ENCODE measurements at places on chromosomes 7 and 10.

DNA sequence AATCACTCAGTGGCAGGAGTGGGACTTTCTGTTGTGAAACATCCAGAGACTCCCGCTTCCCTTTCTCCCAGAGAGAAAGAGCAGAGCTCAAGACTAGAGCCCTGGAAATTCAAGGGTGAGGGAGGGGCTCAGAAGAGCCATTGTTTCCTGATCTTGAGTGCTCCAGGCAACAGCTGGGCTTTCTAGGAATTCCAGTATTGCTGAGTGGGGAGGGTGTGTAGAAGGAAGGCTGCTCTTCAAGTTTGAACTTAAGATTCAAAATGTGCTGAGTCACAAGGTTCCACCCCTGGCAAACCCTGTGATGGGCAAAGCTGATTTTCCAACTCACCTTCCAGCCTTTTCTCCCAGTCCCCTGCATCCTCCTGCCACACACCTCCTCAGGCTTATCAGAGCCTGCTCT lies 42.3 kb upstream of the MSRB2 start:
- DNase-seq = no peak
- H3K4me1 ChIP-seq = peaks cover 45% of the 10 kb centered on the region
- peak overlapping the region; percentile 13 for H3K27ac ChIP-seq
- no peaks in the 10 kb centered on the region for H3K27me3 ChIP-seq
- no peak overlapping the region for H3K4me3 ChIP-seq

GRCh38 chr10:127908106-127908958 lies 1.4 kb downstream of the PTPRE start:
- no peaks in the 10 kb centered on the region for H3K36me3 ChIP-seq
- H3K27me3 ChIP-seq = peaks cover 12% of the 10 kb centered on the region
- H3K27ac ChIP-seq = peak overlapping the region; percentile 62
- H3K4me1 ChIP-seq = peaks cover 26% of the 10 kb centered on the region
- peak overlapping the region; percentile 75 for H3K4me3 ChIP-seq

GRCh38 chr10:121864653-121865052 lies 63.2 kb downstream of the ATE1 start:
- peaks cover 25% of the 10 kb centered on the region for H3K36me3 ChIP-seq
- peaks cover 19% of the 10 kb centered on the region for H3K4me1 ChIP-seq
- H3K27ac ChIP-seq = no peak overlapping the region
- no peak overlapping the region for H3K4me3 ChIP-seq
- no peak for DNase-seq

GRCh38 chr10:13049774-13050420 lies 48.4 kb upstream of the CCDC3 start:
- no peaks in the 10 kb centered on the region for H3K27me3 ChIP-seq
- H3K4me1 ChIP-seq = no peaks in the 10 kb centered on the region
- no peaks in the 10 kb centered on the region for H3K36me3 ChIP-seq
- no peak overlapping the region for H3K4me3 ChIP-seq

DNA sequence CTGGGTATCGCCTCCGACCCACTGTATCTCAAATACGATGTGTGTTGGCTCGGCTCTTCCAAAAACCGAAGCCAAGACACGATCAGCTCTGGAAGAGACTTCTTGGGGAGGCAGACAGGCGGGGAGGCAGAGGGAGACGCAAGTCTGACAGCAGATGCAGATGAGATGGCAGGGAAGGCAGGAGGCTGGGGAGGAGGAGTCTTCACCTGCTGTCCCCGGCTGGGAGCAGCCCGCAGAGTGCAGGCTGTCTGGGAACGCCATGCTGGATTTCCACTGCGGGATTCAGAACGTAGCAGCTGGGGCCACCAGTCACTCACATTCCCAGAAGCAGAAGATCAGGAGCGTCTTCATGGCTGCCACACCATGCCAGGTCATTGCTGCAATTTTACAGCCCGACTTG lies 29.4 kb downstream of the CTBP2 start:
- H3K36me3 ChIP-seq = peaks cover 39% of the 10 kb centered on the region
- H3K4me1 ChIP-seq = peaks cover 42% of the 10 kb centered on the region

- H3K36me3 ChIP-seq = no peaks in the 10 kb centered on the region
- peaks cover 6% of the 10 kb centered on the region for H3K4me1 ChIP-seq
- H3K27ac ChIP-seq = no peak overlapping the region
- DNase-seq = no peak
- H3K27me3 ChIP-seq = peaks cover 18% of the 10 kb centered on the region
These were observed 25.7 kb downstream of the STK32C start for GRCh38 chr10:132281915-132282666.

GRCh38 chr7:34454381-34454780 lies 203.6 kb upstream of the NPSR1 start:
- no peaks in the 10 kb centered on the region for H3K27me3 ChIP-seq
- peaks cover 3% of the 10 kb centered on the region for H3K36me3 ChIP-seq
- no peak for DNase-seq
- no peak overlapping the region for H3K27ac ChIP-seq

- H3K4me1 ChIP-seq = no peaks in the 10 kb centered on the region
- no peaks in the 10 kb centered on the region for H3K36me3 ChIP-seq
- H3K27me3 ChIP-seq = no peaks in the 10 kb centered on the region
- H3K4me3 ChIP-seq = no peak overlapping the region
- DNase-seq = no peak
These were observed 12.0 kb upstream of the GLCCI1 start for GRCh38 chr7:7956531-7957128.

- peaks cover 42% of the 10 kb centered on the region for H3K4me1 ChIP-seq
- H3K36me3 ChIP-seq = peaks cover 2% of the 10 kb centered on the region
- no peak overlapping the region for H3K4me3 ChIP-seq
- H3K27ac ChIP-seq = no peak overlapping the region
- H3K27me3 ChIP-seq = no peaks in the 10 kb centered on the region
- no peak for DNase-seq
These were observed 32.6 kb downstream of the KIAA1217 start for GRCh38 chr10:24241536-24242040.

- H3K4me1 ChIP-seq = peaks cover 3% of the 10 kb centered on the region
- no peaks in the 10 kb centered on the region for H3K27me3 ChIP-seq
- no peak overlapping the region for H3K27ac ChIP-seq
- H3K36me3 ChIP-seq = no peaks in the 10 kb centered on the region
These were observed 51.4 kb downstream of the TPK1 start for GRCh38 chr7:144784441-144784840.

- DNase-seq = no peak
- no peak overlapping the region for H3K4me3 ChIP-seq
- H3K27ac ChIP-seq = no peak overlapping the region
- H3K36me3 ChIP-seq = no peaks in the 10 kb centered on the region
These were observed 174.5 kb upstream of the HDAC9 start for GRCh38 chr7:18320971-18321567.

- no peaks in the 10 kb centered on the region for H3K36me3 ChIP-seq
- DNase-seq = no peak
- H3K4me1 ChIP-seq = peaks cover 32% of the 10 kb centered on the region
- no peak overlapping the region for H3K4me3 ChIP-seq
These were observed 19.2 kb downstream of the SLC18A2 start for GRCh38 chr10:117260084-117260483.

DNA sequence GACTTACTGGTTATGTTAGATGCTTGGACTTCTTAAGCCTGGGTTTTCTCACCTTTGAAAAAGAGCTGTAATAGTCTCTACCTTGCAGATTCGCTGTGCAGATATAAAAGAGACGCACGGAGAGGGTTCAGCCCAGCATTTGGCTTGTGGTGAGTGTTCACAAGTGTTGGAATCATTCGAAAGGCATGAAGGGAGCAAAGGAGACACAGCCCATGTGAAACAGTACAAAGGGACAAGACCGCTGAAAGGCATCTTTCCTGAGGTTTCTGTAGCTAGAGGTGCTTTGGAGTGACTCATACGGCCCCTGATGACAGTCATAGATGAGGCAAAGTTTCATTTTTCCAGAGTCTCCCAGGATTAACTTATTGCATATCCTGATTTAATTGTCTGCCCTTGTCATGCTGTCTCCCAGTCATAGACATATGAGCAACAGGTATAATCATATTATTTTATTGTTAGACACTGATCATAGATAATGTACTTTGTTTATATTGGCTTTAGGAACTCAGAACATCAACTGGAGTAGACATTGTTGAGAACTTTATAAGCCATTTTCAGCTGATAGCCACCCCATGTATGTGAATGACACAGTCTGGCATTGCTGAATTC lies 171.1 kb downstream of the ADRA2A start:
- no peaks in the 10 kb centered on the region for H3K27me3 ChIP-seq
- no peak for DNase-seq
- no peak overlapping the region for H3K27ac ChIP-seq
- H3K36me3 ChIP-seq = no peaks in the 10 kb centered on the region

GRCh38 chr10:97850446-97850845 lies 803 bp downstream of the GOLGA7B start:
- H3K27me3 ChIP-seq = peaks cover 72% of the 10 kb centered on the region
- H3K36me3 ChIP-seq = no peaks in the 10 kb centered on the region
- peaks cover 5% of the 10 kb centered on the region for H3K4me1 ChIP-seq
- no peak overlapping the region for H3K27ac ChIP-seq
- peak overlapping the region; percentile 61 for H3K4me3 ChIP-seq

- H3K36me3 ChIP-seq = peaks cover 20% of the 10 kb centered on the region
- no peaks in the 10 kb centered on the region for H3K27me3 ChIP-seq
- H3K27ac ChIP-seq = no peak overlapping the region
- DNase-seq = no peak
- no peaks in the 10 kb centered on the region for H3K4me1 ChIP-seq
- H3K4me3 ChIP-seq = no peak overlapping the region
These were observed 58.3 kb downstream of the SHOC2 start for GRCh38 chr10:110977662-110978061.

- no peak overlapping the region for H3K27ac ChIP-seq
- peaks cover 1% of the 10 kb centered on the region for H3K36me3 ChIP-seq
- DNase-seq = no peak
- H3K4me3 ChIP-seq = no peak overlapping the region
These were observed 151.8 kb downstream of the SFMBT2 start for GRCh38 chr10:7258948-7259523.

DNA sequence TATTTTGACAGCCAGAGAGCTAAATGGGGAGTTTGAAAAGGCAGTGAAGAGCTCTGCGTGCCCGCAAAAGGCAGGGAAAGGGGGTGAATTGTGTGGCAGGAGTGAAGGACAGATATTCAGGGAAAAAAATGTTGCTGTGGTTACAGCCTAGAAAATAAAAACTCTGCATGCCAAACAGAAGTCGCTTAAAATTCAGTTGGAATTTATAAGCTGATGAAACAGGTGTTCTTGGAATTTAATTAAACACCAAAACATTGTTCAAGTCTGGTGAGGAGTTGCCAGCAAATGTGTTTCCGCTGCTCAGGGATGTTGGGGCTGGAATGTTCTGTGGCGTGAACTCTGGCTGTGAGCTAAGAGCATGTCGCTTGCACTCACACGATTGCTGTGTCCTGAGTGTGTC lies 169.3 kb downstream of the ADRA2A start:
- no peak overlapping the region for H3K4me3 ChIP-seq
- no peaks in the 10 kb centered on the region for H3K27me3 ChIP-seq
- no peaks in the 10 kb centered on the region for H3K36me3 ChIP-seq
- H3K27ac ChIP-seq = peak overlapping the region; percentile 6
- H3K4me1 ChIP-seq = peaks cover 10% of the 10 kb centered on the region
- no peak for DNase-seq

GRCh38 chr7:23347682-23348180 lies 48.6 kb downstream of the MALSU1 start:
- peak overlapping the region; percentile 90 for H3K27ac ChIP-seq
- H3K27me3 ChIP-seq = no peaks in the 10 kb centered on the region
- no peak for DNase-seq
- H3K4me1 ChIP-seq = peaks cover 45% of the 10 kb centered on the region
- peaks cover 24% of the 10 kb centered on the region for H3K36me3 ChIP-seq
- no peak overlapping the region for H3K4me3 ChIP-seq

DNA sequence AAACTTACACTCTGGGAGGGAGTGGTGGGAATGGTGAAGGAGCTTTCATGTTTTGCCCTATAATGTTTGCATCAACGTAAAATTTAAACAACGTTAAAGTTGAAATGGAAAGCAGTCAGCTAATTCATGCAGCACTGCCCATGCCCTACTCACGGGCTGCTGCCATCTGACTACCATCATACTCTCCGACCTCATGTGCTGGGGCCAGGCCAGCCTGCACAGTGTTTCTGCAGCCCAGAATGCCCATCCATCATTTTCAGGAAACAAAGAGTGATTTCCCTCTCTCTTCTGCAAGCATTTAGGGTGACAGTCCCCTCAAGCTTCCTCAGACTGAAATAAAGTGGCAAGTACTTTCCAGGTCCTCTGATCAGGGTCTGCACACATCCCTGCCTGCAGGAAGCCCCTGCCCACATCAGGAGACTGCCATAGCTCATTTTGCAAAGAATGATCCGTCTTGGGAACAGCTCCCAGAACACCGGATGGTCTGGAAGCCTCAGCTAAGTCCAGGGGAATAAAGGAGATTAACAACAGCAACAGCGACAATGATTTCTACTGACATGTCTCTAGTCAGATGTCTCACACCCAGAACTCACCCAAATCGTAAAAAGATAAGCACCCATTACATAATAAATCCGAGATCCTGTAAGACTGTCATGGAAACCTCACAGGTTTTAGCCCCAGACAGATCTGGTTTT lies 40.3 kb downstream of the ARHGAP22 start:
- H3K4me3 ChIP-seq = no peak overlapping the region
- H3K36me3 ChIP-seq = peaks cover 3% of the 10 kb centered on the region
- H3K27ac ChIP-seq = no peak overlapping the region

DNA sequence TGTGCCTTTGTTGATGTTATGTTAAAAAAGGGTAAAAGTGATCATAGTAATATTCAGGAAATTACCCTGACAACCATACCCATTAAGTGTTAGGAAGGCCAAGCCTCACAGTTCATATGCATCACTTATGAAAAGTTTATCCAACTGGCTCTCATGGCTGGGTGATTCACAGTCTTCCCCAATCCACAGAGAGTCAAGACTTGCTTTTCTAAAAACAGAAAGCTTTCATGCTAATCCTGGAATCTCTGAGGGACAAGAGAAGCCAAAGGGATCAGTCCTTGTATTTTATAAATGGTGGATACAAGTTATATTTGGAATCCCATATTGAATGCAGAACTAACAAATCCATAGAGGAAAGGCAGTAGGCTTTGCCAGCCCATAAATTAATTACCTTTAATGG lies 218.3 kb downstream of the JAZF1 start:
- H3K27ac ChIP-seq = no peak overlapping the region
- H3K4me1 ChIP-seq = no peaks in the 10 kb centered on the region
- H3K27me3 ChIP-seq = peaks cover 28% of the 10 kb centered on the region
- H3K36me3 ChIP-seq = no peaks in the 10 kb centered on the region
- no peak for DNase-seq
